ENCODE measurements at places on chromosomes 12 and 14. TPM values are rescaled to one million over a fixed set of nuclear protein-coding genes. Genes with fewer than 3 reads are reported as not detected.
A peak's percentile ranks its signal among the peaks of the same experiment; 100 is the strongest.

DNA sequence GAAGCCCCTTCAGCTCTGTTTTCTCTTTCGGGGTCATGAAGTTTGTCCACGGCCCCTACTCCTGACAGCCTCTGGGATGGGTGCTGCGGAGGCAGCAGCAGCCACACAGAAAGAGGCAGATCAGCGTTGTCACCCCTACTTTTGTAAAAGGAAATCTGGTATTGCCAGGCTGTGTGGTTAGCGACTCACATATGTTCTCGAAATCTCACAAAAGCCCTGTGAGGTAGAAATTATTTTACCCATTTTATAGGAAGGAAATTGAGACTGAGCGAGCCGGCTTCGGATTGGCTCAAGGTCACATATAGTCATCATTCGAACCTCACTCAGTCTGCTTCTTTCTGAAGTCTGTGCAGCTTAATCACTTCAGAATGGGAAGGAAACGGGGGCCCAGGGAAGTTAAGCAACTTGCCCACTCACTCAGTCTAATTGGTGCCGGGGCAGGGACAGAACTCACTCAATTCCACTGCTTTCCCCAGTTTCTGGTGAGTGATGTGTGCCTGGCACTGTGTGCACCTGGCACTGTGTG is 1.1 kb upstream of the CKAP4 start:
- peaks cover 27% of the 10 kb centered on the region for H3K4me1 ChIP-seq
- DNase-seq, result peak; percentile 29
- no peaks in the 10 kb centered on the region for H3K27me3 ChIP-seq
- peak overlapping the region; percentile 71 for H3K4me3 ChIP-seq
- H3K27ac ChIP-seq, result peak overlapping the region; percentile 83

- peaks cover 19% of the 10 kb centered on the region for H3K4me1 ChIP-seq
- H3K27me3 ChIP-seq, result no peaks in the 10 kb centered on the region
- DNase-seq, result no peak
- no peak overlapping the region for H3K27ac ChIP-seq
- no peak overlapping the region for H3K4me3 ChIP-seq
Measured at GRCh38 chr14:50357753-50358395, 38.8 kb downstream of the CDKL1 start.

DNA sequence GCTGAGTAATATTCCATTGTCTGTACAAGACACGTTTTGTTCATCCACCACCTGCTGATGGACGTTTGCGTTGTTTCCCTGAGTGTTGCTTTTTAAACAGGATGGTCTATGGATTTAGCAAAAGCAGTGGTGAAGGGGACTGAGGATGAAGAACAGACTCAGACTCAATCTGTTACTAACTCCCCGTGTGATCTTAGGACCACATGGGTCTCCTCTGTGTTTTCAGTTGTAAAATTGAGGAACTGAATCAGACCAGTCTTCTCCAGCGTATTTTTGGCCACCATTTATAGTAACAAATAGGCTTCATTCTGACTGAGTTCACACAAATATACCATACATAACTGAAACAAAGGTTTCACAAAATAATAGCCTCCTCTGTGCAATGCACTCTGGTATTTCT is 85.6 kb downstream of the FOXN3 start:
- H3K4me3 ChIP-seq, result no peak overlapping the region
- H3K36me3 ChIP-seq, result peaks cover 35% of the 10 kb centered on the region
- no peak overlapping the region for H3K27ac ChIP-seq
- H3K27me3 ChIP-seq, result no peaks in the 10 kb centered on the region
- peaks cover 32% of the 10 kb centered on the region for H3K4me1 ChIP-seq

DNA sequence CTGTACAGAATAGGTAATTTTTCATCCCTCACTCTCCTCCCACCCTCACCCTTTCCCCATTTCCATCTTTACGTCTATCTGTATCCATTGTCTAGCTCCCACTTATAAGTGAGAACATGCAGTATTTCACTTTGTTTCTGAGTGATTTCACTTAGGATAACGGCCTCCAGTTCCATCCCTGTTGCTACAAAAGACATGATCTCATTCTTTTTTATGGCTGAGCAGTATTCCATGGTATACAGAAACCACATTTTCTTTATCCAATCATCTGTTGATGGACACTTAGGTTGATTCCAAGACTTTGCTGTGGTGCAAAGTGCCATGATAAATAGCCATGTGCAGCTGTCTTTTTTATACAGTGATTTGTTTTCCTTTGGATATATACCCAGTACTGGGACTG is 16.4 kb downstream of the EEA1 start:
- H3K4me1 ChIP-seq, result peaks cover 42% of the 10 kb centered on the region
- no peaks in the 10 kb centered on the region for H3K27me3 ChIP-seq
- H3K27ac ChIP-seq, result peak overlapping the region; percentile 88
- peaks cover 39% of the 10 kb centered on the region for H3K36me3 ChIP-seq
- H3K4me3 ChIP-seq, result no peak overlapping the region
- no peak for DNase-seq

- H3K27ac ChIP-seq, result no peak overlapping the region
- no peak overlapping the region for H3K4me3 ChIP-seq
- no peaks in the 10 kb centered on the region for H3K27me3 ChIP-seq
- DNase-seq, result no peak
Measured at GRCh38 chr12:93895089-93895445, 217.9 kb downstream of the CRADD start.

DNA sequence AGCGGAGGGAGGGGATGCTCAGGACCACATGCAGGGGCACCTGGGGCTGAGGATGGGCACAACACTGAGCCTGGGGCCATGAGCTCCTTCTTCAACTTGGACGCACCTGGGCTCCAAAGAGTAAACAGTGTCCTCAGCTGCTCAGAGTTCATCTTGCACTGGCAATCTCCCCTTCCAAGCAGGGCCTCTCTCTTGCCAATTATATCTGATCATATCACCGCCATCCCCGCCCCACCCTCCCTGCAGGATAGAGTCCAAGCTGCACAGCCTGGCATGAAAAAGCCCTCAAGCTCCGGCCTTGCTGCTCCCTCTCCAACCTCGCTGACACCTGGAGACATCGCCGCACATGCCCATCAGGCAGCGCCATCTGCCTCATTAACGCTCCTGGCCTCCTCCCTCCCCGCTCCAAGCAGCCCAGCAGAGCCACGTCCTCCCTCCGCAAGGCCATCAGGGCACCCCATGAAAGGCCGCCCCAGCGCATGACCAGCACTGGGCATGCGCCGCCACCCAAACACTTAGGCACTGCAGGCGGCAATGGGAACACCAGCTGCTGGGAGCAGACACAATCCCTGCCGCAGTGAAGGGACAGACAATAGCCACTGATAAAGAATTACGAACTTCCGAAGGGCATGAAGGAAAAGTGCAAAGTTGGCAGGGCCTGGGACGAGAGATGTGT is 88.8 kb downstream of the CHGA start:
- H3K27me3 ChIP-seq, result no peaks in the 10 kb centered on the region
- H3K27ac ChIP-seq, result no peak overlapping the region
- peaks cover 26% of the 10 kb centered on the region for H3K4me1 ChIP-seq
- H3K36me3 ChIP-seq, result no peaks in the 10 kb centered on the region
- H3K4me3 ChIP-seq, result no peak overlapping the region
- DNase-seq, result no peak

- peaks cover 44% of the 10 kb centered on the region for H3K4me1 ChIP-seq
- H3K4me3 ChIP-seq, result peak overlapping the region; percentile 83
- peaks cover 10% of the 10 kb centered on the region for H3K27me3 ChIP-seq
- no peaks in the 10 kb centered on the region for H3K36me3 ChIP-seq
Measured at GRCh38 chr12:51953864-51954263, 2.4 kb downstream of the ACVR1B start.

- H3K27me3 ChIP-seq, result peaks cover 4% of the 10 kb centered on the region
- no peak overlapping the region for H3K27ac ChIP-seq
- H3K36me3 ChIP-seq, result no peaks in the 10 kb centered on the region
- DNase-seq, result no peak
- H3K4me1 ChIP-seq, result peaks cover 10% of the 10 kb centered on the region
- no peak overlapping the region for H3K4me3 ChIP-seq
Measured at GRCh38 chr14:76775695-76776427, 14.6 kb downstream of the VASH1 start.

DNA sequence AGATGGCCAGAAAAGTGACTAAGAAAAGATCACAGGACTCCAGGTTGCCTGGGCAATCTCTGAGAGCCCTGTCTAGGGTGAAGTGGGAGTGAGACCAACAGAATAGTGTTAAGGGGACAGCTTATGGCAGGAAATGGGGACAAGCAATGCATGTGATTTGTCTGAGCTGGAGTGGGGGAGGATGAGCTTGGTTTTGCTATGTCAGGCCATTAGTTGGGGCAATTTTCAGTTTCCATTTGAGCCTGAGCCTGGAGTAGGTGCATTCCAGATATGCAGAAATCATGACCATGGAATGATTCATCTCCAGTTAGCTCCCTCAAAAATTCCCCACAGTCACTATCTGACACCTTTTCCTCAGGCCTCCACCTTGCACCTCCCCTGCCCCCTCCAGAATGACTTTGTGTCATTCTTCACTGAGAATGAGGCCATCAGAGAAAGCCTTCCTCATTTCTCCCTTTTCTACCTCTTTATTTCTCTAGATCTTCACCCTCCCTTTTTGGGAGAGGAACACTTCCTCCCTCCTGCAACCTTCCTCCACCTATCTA is 150.9 kb upstream of the PLEKHG7 start:
- no peaks in the 10 kb centered on the region for H3K27me3 ChIP-seq
- H3K4me3 ChIP-seq, result no peak overlapping the region
- H3K4me1 ChIP-seq, result peaks cover 22% of the 10 kb centered on the region
- H3K27ac ChIP-seq, result no peak overlapping the region

DNA sequence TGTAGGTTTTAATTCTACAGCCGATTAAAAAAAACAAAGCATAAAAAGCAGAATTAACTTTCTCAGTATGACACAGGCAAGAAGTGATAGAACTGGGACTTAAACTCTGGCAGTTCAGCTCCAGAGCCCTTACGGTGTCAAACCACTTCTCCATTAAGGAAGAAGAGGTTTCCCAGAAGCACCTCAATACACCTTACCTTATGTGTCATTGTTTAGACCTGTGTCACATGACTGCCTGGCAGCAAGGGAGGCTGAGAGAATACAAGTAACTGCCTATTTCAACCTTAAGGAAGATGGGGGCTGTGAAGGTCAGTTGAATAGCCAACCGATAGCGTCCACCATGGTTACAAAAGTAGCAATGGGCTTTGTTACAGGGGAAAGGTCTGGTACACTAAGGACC is 54.6 kb upstream of the ARHGAP5 start:
- DNase-seq, result no peak
- peaks cover 30% of the 10 kb centered on the region for H3K27me3 ChIP-seq
- H3K4me1 ChIP-seq, result no peaks in the 10 kb centered on the region
- H3K27ac ChIP-seq, result no peak overlapping the region
- no peaks in the 10 kb centered on the region for H3K36me3 ChIP-seq

DNA sequence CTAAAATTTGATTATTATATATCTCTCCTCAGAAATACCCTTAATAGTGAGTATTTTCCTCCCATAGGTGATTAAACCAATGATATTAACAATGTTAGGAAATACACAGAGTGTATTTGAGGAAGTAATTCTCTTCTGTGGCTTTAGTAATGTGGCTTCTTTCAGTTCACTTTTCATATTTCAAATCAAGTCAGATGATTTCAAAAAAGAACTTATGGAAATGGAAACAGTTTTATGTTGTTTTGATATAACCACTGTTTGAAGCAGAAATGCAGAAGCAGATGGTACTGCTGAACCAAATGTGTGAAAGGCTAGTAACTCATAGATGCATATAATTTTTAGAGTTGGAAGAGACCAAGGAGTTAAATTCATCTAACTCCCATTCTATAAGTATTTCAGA is 1.9 kb upstream of the GPR33 start:
- no peak overlapping the region for H3K4me3 ChIP-seq
- H3K4me1 ChIP-seq, result no peaks in the 10 kb centered on the region
- H3K27me3 ChIP-seq, result peaks cover 7% of the 10 kb centered on the region

- no peaks in the 10 kb centered on the region for H3K4me1 ChIP-seq
- no peak overlapping the region for H3K27ac ChIP-seq
- H3K27me3 ChIP-seq, result no peaks in the 10 kb centered on the region
- no peak overlapping the region for H3K4me3 ChIP-seq
- H3K36me3 ChIP-seq, result peaks cover 8% of the 10 kb centered on the region
Measured at GRCh38 chr12:70400124-70400523, 34.0 kb downstream of the KCNMB4 start.

DNA sequence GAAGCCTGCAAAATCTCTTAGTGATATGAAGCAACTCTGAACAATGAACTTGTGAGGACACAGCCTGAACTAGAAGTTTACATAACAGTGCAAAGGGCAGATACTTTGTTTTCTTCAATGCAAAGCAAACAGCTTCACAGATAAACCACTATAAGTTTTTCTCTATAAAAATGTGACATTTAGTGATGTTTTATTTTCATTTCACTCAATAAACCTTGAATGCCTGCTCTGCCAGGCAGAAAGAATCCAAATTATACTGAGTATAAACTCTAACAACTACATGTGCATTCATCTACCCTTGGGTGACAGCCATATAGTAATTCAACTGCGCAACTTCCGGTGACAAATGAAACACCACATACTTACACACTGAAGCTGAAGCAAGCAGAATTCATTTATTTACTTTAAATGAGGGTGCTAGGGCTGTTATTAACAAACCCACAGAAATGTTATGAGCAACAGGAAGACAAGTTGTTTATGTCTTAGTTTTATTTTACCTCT is 10.3 kb downstream of the DCP1B start:
- no peak overlapping the region for H3K27ac ChIP-seq
- peaks cover 21% of the 10 kb centered on the region for H3K36me3 ChIP-seq
- peaks cover 25% of the 10 kb centered on the region for H3K4me1 ChIP-seq

DNA sequence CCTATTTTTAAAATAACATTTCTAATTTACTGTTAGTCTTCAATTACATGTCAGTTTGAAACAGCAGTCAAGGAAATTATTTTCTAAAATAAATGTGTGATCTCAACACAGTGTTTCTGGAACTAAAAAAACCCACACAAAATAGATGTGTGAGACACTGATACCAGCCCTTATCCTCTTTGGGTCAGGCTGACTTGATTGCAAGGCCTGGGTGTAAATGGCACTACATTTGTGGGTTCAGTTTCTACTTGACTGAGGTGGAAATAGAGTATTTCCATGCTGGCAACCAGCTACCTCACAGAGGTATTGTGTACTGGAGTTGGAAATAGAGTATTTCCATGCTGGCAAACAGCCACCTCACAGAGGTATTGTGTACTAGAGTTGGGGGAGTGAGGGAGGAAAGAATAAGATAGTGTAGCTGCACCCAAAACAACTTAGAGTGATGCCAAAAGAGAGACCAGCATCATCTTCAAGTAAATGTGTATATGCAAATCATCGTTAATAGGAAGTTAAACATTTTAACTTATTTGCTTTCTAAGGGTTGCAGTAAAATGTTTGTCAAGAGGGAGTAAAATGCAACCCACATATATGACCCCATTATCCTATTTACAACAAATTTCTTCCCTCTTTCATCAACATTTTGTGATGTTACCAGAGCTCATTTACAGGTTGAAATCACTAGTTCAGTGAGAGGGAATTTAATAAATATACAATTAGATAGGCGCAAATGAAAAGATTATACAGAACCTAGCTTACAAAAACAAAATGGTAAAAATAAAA is 10.7 kb upstream of the LYZ start:
- H3K27ac ChIP-seq, result no peak overlapping the region
- no peak overlapping the region for H3K4me3 ChIP-seq
- peaks cover 23% of the 10 kb centered on the region for H3K4me1 ChIP-seq

Gene CACNA1C
- 0.14 TPM for total RNA-seq

Gene RNASE7
- not detected for total RNA-seq

Gene CMA1
- 0.25 TPM for total RNA-seq

Gene MIS18BP1
- 40.7 TPM for total RNA-seq

Gene PLEKHD1
- not detected for total RNA-seq

Gene LBHD2
- total RNA-seq, result not detected
